ENCODE measurements at places on chromosomes 2 and 18. TPM values are rescaled to one million over a fixed set of nuclear protein-coding genes. Genes with fewer than 3 reads are reported as not detected.

- DNase-seq, result no peak
Measured at GRCh38 chr2:26913606-26913998, 56.8 kb upstream of the MAPRE3 start.

SKOR2 gene
- not detected for total RNA-seq

DNA sequence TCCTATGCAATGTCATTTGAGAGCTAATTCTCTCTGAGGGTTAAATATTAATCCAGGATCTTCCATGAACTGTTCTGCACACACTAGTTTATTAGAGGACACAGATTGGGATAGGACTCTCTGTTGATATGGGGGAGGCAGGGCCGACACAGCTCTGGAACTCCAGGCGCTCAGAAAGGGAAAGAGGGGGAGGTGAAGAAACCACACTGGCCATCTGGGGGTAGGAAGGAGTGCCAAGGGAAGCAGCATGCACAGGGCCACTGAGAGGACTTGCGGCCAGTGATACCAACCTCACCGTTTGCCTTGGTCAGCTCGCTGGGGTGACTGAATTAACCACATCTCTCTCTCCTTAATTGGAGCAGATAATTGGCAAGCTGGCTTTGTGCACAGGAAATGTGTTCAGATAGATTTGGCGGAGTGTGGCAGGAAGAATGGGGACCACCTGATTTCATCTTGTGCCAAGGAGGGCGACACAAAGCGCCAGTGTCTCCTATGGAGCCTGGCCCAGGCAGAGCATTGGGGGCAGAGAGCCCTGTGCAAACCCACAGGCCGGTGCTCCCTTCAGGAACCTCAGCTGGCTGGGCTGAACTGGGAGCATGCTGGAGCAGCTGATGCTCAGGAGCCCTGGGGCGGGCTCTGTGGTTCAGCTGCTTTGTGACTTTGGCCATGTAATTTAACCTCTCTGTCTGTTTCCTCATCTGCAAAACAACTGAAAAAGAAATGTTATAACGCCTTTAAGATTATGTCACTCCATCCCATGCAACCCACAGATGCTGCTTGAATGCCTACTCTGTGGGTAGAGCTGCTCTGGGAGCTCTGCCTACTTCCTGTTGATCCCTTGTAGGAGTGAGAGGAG lies 114.7 kb upstream of the STON1 start:
- DNase-seq, result no peak

DNA sequence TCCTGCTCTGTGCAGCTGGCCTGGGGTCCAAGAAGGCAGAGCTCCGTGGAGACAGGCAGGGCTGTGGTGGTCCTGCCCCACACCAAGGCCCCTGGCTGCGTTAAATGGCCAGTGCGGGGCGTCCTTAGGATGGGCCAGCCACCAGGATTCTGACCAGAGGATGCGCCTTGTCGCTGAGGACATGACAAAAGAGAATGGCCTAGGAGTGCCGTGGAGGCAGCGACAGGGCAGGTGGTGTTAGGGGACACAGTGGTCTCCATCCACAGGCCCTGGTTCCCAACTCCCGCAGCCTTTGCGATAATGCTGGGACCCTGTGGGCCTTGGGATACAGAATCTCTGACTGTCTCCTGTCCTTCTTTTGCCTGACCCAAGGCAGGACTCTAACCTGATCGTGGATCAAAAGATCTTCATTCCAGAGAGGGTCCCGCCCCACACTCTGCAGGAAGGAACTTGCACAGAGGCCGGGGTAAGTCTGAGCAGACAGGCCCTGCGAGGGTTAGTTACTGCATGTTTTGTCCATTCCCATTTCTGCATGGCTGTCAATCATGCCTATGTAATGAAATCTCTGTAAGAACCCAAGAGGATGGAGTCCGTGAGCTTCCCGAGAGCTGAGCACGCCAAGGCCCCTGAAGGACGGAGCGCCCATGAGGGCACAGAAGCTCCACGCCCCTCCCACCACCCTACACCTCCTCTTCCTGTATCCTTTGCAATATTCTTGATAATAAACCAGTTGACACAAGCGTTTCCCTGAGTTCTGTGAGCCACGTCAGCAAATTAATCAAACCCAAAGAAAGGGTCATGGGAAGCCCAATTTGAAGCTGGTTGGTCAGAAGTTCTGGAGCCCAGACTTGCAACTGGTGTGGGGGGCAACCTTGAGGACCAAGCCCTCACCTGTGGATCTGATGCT lies 251.5 kb upstream of the SALL3 start:
- DNase-seq, result no peak

- DNase-seq, result no peak
Measured at GRCh38 chr2:237772513-237772912, 26.1 kb upstream of the RBM44 start.

Data from mucosa of descending colon (tissue), 3 donors.